ENCODE measurements at places on chromosomes 16 and 17.

GRCh38 chr16:86786338-86786737 lies 208.0 kb downstream of the FOXL1 start:
- no peak for ATAC-seq

DNA sequence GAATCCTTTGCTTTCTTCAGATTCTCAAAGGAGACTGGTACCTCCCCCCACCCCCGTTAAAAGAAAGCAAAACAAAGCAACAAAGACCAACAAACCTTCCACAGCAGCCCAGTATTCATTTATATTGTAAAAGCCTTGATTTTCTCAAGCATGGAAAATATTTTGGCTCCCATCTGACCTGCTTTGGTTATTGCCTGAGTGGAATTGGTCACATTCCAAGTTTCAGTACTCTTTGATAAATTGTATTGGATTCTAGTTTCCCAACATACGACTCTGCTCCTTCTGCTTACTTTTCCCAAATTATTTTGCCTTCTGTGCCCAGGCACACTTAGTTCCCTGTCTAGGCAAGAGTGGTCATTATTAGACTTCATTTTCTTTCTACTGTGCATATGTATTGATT lies 1.3 kb downstream of the ABCC11 start:
- ATAC-seq: no peak

DNA sequence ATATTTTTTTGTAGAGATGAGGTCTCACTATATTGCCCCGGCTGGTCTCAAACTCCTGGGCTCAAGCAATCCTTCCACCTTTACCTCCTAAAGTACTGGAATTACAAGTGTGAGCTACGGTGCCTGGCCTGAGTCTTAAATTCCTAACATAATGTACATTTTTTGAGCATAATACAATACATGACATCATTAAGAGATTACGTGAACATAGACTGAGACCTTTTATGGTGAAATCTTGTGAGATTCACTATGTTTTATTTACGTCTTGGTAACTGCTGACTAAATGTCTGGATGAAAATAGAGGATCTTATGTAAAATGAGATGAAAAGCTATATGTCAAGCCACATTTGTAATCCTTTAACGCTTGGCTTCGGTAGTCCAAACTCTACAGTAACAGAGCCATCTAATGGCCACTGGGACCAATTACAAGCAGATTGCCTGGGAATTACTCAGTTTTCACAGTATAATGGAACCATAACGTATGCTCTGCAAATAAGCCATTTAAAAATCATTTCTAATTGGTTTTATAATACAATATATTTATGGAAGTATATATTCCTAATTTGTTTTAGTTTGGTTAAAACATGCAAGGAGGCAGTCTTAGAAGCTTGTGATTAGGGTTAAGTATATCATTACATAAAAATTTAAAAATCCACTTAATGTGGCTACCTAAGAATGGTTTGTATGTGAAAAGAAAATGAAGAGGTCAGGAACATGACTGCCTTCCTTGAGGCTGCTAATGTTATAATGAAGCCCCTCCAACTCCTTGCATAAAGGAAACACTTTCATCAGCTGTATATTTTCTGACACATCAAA lies 8.1 kb upstream of the EFCAB13 start:
- peak; percentile 67 for ATAC-seq

DNA sequence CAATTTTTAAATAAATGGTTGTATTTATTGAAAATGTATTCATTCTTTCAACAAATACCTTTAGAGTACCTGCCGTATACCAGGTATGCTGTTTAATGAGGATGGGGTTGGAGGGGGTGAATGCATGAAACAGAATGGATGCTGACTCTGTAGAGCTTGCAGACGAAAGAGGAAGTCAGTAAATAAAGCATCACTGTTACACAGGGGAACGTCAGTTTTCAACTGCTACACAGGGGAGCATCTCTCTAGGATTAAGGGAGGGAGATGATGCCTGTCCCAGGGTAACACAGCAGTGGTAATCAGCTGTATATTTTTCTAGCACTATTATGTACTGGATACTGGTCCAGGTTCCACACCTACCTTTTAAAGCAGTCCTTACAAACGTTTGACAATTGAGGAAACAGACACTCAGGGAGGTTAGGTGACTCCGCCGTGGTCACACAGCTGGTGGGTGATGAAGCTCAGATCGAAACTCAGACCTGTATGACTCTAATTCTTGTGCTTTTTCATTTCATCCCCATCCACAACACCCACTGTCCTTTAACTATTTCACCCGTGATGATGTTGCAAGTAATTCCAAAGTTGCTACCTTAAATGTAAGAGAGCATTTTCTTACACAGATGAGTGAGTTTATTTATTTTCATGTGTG lies 452.1 kb upstream of the HSBP1 start:
- ATAC-seq: no peak

GRCh38 chr17:72467841-72468653 lies 347.2 kb downstream of the SOX9 start:
- no peak for ATAC-seq

DNA sequence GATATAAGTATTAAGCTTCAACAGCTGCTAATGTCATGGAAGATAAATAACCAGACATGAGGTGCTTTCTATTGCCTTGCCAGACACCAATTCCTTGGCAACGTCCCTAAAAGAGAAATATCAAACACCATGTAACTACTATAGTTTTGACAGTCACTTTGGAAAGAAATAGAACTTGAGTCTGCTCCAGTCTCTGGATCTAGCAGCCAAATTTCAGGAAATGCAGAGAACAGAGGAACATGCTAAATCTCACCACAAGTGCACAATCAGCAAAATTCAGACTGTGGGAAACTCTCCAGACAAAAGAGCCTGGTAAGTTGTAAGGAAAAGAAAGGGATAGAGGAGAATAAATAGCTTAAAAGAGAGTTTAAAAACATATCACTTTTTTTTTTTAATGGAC lies 28.4 kb upstream of the TANC2 start:
- no peak for ATAC-seq

DNA sequence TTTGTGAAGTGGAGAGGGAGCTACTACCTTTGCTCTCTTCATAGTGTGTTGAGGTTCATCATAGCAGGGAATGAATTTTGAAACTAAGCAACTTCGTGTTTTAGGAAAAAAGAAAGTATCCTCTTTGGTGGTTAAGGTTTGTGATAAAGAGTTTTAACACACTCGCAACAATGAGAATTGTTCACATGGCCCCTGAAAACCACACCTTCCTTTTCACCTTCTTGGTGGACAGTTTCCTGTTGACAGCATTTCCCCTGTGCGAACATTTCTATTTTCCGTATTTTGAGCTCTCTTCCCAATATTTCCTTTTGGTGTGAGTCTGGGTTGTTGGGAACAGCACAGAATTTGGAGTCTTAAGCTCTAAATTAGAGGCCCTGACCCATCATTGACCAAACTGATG lies 3.8 kb downstream of the OR4D2 start:
- no peak for ATAC-seq

DNA sequence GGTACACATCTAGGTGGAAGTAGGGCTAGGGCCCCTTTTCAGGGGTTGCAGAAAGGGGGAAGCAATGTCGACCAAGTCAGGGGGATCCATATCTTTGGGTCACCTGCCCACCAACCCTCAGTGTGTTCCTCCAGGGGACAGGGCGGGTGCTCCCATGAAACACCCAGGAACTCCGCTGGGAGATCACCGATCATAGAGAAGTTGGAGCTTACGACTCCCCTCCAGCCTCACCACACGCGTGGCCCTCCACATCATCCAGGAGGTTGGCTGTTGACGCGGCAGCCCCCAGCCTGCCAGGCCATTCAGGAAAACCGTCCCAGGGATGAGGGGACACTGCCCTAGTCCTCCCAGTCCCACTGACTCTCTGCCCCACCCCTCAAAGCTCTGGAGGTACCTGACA lies 17.3 kb upstream of the MRPS23 start:
- no peak for ATAC-seq

DNA sequence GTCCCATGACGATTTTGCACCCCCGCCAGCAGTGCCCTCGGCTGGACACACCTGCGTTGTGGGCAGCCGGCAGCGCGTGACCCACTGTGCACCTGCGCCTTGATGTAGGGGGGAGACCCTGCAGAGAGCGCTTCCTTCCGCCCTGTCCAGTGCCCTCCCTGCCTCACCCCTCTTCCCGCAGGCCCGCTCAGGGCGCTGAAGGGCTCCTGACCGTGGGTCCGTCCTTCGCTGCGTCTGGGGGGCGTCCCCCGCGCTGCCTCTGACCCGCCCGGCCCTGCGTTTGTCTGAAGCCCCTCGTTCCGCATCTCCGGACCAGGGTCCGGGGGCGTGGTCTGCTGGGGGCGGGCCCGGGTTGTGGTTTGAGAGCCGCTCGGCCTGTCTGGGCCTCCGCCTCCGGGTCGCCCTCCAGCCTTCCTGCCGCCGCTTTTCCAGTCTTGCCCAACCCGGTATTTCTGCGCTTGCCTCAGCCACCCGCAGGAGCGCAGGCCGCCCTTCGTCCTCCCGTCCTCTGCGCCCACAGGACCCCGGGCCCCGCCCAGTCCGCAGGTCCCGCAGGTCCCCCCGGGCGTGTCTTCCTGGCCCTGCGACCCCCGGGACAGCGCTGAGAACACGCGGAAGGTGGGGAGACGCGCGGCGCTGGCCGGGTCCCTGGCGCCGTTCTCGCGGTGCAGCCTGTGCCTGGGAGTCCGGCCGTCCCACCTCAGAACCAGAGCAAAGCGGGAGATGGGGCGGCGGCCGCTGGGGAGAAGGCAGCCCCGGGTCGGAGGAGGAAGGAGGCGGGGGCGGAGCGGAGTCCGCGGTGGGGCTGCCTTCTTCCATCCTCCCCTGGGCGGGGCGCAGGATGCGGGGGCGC lies 4.0 kb upstream of the IL17C start:
- peak; percentile 18 for ATAC-seq

DNA sequence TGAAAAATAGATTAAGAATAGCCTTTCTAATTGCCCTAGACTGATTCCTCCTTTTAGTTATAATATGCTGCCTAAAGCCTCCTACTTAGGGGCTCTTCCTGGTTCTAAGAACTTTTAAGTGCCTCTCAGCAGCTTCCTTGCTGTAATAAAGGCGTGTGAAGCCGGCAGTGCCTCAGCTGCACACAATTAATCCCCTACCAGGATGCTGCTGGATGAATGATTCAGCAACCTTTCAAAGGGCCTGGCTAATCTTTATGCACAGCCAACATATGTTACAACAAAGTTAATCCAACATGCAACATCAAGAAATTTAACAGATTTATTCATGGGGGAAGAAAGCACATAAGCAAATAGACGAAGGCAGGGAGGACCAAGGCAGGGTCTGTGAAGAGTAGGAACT lies 145.2 kb downstream of the PMP22 start:
- no peak for ATAC-seq
